ENCODE measurements at places on chromosomes 7 and 10.
A peak's percentile ranks its signal among the peaks of the same experiment; 100 is the strongest.

DNA sequence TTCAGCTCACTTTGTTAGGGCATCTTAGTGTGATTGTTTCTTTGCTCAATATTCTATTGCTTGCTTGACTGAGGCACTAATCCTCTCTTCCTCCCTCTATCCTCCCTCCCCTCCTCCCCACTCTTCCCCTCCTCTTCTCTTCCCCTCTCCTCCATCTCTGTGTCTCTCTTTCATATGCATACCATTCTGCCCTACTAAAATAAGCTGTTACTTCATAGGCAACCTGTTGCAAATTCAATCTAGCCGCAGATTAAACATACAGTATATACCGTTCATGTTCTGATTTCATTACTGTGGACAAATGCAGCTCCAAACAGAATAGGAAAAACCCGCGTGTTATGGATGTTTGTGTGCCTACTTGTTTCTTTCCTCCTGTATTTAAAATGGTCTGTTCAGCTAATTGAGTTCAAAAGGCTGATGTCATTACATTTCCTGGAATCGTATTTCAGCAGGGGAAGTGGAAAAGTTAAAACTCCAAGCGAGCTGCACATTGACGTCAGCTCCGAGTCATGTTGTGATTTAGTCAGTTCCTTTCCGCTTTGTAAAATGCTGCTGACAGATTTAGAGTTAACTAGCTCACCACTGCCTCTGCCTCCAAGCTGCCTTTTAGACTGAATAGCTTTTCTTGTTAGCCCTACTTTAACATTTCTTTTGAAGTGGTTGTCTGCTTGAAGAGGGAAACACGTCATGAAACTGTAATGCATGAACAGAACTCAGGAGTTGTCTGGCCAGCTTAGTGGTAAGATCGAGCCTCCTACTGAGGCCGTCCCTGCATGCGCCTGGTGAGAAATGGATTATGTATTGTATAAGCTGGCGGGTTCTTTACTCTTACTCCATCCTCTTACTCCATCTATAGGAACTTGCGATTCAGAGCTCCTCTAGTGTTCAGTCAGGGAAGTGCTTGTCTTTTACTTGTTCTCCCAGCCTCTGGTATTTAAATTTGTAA, 69.0 kb downstream of the CREM start:
- ATAC-seq: peak; percentile 97

- no peak for ATAC-seq
Measured at GRCh38 chr7:31892099-31892829, 177.9 kb downstream of the PDE1C start.

DNA sequence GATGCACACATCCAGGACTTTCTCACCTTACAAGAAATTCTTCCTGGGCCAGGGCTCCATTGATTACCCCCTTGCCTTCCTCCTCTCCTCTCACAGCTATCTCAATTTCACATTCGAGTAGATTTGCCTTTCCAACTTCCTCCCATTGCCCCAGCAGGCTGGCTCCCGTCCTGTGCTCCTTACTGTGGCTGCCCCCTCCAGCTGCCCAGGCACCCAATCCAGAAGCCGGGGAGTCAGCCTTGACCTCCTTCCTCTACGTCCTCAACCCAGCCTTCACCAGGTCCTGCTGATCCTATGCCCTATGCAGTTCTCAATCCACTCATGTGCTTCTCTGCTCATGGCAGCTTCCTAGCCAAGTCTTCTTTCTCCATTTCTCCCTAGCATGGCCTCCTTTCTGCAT, 85.7 kb upstream of the GPR26 start:
- ATAC-seq: no peak

DNA sequence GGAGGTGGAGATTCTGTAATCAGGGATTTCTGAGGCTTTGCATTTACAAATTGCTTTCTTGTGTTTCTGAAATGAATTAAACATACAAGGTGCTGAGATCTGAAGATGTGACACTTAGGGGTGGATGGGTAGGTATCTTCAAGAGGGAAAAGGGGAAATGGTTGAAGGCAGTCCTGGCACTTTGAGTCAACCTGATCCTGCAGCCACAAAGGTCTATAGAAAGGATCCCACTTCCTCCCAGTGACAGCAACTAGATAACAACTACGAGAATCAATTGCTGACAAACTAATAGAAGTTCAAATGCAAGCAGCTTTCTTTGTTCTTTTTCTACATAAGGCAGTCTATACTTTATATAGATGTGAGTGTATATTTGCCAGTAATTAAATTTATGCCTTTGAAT, 553.3 kb downstream of the MDFIC start:
- ATAC-seq: peak; percentile 63

GRCh38 chr10:13779748-13780147, 193.0 kb downstream of the PRPF18 start:
- no peak for ATAC-seq

GRCh38 chr7:44213877-44214388, 13.2 kb downstream of the YKT6 start:
- ATAC-seq: peak; percentile 72

DNA sequence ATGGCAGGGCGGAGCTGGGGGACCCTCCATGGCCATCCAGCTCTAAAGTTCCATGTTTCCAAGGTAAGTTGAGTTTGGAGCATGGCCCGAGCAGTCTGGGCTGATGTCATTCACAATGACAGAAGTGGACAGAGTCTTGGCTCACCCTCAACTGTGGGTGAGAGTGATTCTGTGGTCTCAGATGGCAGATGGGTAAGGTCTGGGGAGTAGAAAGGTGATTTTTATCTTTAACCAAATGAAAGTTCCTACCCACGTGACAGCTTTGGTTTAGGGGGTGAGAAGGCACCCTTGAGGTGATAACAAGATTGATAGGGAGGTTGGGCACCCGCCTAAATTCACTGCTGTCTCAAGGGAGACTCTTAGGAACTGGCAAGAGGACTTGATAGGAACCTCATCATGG, 57.6 kb upstream of the PDZD8 start:
- no peak for ATAC-seq

GRCh38 chr7:130990178-130990832, 256.3 kb upstream of the KLF14 start:
- ATAC-seq: no peak

GRCh38 chr7:37977243-37977642, 56.8 kb downstream of the EPDR1 start:
- no peak for ATAC-seq

- ATAC-seq: no peak
Measured at GRCh38 chr10:33416209-33416608, 81.7 kb upstream of the NRP1 start.

- no peak for ATAC-seq
Measured at GRCh38 chr10:124928087-124928486, 13.8 kb upstream of the ZRANB1 start.

GRCh38 chr7:96026010-96026409, 253.7 kb downstream of the DYNC1I1 start:
- no peak for ATAC-seq

- ATAC-seq: no peak
Measured at GRCh38 chr10:15201589-15202300, 33.3 kb upstream of the NMT2 start.

- ATAC-seq: no peak
Measured at GRCh38 chr7:114977277-114977676, 55.4 kb downstream of the MDFIC start.

GRCh38 chr7:1362301-1362700, 97.0 kb downstream of the MICALL2 start:
- ATAC-seq: no peak

DNA sequence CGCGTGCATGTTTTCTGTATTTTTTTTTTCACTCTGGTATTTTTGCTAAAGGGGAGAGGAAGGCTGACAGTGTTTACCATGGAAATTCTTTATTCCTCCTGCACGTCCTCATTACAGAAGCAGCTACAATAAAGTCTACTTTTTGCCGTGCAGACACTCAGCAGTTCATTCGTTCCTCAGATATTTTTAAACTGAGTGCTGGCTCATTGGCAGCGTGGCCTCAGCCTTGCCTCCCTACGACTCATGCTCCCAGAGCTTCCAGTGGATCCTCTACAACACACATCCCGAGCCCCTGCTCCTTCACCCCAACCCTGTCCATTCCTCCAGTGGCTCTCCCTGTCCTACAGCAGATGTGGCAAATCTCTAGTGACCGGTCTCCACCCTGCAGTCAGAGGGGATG, 239.2 kb upstream of the ZMIZ1 start:
- no peak for ATAC-seq

- no peak for ATAC-seq
Measured at GRCh38 chr10:18563003-18563726, 88.2 kb downstream of the NSUN6 start.

GRCh38 chr10:50567384-50567783, 56.4 kb downstream of the SGMS1 start:
- no peak for ATAC-seq

- ATAC-seq: no peak
Measured at GRCh38 chr7:98387544-98388226, 13.2 kb downstream of the BAIAP2L1 start.

GRCh38 chr7:80530136-80530535, 18.3 kb upstream of the GNAT3 start:
- no peak for ATAC-seq

DNA sequence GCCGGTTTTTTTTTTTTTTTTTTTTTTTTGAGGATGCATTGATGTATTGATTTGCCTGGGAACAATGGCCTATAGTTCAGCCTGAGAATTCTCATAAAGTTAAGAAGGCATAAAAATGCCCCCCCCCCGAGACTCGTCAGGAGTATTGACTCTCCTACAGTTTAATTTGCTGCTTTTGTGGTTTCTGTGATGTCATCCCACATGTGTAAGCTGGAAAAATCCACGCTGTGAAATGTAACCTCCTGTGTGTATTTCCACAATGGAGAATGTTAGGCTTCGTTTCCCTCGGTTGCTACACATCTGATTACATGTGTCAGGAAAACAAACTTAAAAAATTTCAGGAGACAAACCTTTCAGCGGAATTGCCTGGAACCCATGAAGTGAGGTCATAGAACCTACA, 117.9 kb downstream of the FANK1 start:
- ATAC-seq: no peak

All from stimulated activated memory B cell treated with anti-CD40 and anti-IgM and Interleukin-4, amounts not matched to agents 10 μg/mL and 1 μg/mL and 100 μg/mL, for 72 hours (primary cell).